ENCODE measurements at places on chromosomes 4 and X.
A peak's percentile ranks its signal among the peaks of the same experiment; 100 is the strongest.

- DNase-seq, result no peak
These were observed 10.5 kb downstream of the GPR82 start for GRCh38 chrX:41734530-41734929.

GRCh38 chr4:183635741-183636140 is 23.2 kb downstream of the RWDD4 start:
- DNase-seq, result no peak

- no peak for DNase-seq
These were observed 20.7 kb downstream of the SLIT2 start for GRCh38 chr4:20272411-20272872.

DNA sequence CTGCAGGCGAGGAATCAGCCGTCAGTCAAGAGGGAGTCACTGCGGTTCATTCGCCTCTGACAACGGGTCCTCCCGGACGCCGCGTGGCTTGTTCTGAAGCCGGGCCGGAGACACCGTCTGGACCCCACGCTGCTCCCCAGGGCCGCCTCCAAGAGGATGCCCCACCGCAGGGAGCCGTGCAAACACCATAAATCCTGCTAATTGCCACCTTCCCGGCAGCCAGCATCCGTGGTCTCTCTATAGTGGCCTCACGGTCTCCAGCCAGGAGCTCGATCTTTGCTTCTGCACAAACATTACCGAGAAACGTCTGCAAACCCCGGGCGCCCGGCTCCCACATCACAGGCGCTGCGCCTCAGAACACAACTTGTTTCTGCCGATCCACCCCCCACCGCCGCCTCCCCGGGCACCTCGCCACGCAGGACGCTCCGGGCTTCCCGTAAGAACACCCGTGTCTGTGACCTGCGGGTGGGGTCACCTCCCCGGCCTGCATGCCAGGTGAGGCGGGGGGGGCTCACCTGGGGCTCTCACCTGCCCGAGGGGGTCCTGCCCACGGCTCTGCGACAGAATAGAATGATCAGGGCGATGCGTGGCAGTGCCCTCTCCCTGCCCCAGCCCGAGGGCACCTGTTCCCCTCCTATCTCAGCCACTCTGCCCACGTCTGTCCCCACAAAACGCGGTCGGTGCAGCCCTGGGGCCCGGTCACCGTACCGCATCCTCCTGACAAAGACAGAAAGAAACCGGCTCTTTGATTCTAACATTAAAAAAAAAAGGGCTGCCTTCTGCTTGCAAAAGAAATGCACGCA is 32.4 kb upstream of the PPP2R3B start:
- no peak for DNase-seq

DNA sequence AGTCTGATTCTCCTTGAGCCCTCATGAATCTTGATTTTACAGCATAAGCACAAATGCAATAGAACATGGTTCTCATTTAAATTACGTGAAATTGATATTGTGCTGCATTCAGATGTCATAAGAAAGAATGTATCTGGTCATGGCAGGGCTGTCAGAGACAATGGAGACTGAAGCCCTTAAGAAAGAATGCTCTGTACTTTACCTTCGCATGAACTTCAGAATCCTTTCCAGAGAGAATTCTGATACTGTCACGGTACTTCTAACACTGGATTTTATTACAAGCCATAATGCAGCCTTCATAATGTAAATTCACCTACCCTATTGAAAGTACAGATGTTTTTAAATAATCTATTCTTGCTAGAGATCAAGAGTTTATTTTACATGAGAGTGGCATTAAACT is 677.9 kb upstream of the ADGRL3 start:
- no peak for DNase-seq

DNA sequence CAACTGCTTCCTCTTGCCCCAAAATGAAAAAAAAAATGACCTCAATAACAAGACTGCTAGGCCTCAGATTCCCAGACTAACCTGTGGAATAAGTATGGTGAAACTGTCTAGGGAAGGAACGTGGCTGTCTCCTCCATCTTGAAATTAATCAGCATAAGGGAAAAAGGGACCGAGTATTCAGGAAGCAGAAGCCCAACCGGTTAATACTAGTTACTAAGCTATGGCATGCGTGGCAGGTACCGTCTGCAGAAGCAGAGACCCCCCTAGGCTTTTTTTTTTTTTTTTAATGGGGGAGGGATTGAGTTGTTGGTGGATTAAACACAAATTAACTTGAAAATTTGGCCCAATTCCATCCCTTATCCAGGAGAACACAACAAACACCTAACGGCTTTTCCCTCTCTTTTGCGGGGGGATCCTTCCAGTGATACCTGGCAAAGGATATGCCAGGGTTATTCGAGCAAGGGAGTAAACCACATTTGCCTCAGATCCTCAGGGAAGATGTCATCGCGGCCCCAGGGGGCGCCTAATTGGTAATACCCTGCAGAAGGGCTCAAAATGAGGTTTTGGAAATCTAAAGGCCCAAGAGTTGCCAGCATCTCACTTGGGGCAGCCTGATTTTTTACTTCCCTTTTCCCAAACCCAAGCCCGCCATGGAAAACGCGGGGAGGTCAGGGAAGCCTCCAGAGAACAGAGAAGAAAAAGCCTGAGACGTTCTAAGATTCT is 893 bp downstream of the RLIM start:
- DNase-seq, result no peak

DNA sequence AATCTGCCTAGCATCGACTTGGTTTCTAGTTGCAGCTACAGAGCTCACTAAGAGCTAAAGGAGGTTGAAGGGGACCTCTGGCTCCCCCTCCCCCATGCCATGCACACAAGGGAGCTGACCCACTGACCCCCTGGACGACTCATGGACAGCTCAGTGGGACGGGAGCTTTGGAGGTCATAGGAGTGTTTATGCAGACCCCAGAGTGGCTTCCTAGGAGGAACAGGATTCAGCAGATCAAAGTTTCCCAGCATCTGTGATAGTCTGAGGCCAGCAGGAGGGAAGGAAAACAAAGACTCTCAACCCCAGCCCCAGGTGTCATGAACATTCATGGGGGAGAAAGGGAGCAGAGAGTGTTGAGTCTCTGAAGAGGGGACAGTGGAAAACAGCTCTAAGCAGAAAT is 104.4 kb downstream of the ARSF start:
- no peak for DNase-seq

DNA sequence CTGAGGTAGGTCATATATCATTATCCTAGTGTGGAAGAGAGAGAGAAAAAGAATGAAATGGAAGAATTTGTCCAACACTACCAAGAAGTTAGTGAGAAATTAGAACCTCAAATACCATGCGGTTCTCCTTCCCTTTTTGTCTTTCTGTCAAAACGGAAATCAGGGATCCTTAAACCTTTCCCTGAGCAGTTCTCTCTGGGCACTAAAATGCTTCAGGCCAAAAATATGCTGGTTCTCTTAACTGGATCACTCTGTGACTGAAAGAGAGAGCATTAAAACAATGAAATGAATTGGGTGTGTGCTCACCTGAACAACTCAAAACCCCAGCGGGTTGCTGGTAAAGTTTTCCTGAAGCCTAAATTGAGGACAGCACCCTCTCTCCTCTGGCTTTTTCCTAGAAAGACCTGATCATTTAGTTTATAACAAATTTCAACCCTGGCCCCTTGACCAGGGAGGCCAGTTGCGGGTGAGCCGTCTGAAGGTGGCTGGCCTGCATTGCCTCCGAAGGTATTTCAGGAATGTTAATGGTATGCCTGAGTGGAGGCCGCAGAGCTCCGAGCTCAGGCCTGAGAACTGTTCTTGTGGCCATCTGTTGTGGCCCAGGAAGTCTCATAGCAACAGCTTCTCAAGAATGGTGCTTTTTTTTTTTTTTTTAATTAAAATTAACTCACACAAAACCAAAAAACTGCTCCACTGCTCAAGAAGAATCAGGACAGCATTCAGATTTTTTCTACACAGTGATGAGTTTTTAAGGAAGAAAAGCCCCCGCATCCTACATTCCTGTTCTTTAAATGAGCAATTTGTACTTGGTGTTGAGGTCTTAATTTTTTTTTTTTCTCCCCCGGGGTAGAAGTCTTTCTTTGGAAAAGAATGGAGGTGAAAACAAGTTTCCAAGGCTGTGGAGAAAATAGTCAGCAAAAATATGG is 155.1 kb downstream of the SHROOM3 start:
- no peak for DNase-seq

GRCh38 chr4:100420571-100420970 is 97.3 kb downstream of the EMCN start:
- no peak for DNase-seq

GRCh38 chrX:53481816-53482465 is 47.8 kb upstream of the HSD17B10 start:
- peak; percentile 14 for DNase-seq

- DNase-seq, result no peak
These were observed 965 bp downstream of the PPA2 start for GRCh38 chr4:105472871-105473323.

Data from NCI-H2081 treated with DMSO at 0.1 percent for 48 hours (cell line).